CD4-positive, CD25-positive, alpha-beta regulatory T cell (primary cell): ENCODE measurements at places on chromosomes 5 and 9. TPM values are rescaled to one million over a fixed set of nuclear protein-coding genes. Genes with fewer than 3 reads are reported as not detected.

Gene CNTNAP3
- polyA plus RNA-seq = not detected

Gene FRRS1L
- polyA plus RNA-seq = not detected

Gene SLCO4C1
- polyA plus RNA-seq = not detected

Gene GRIN1
- not detected for polyA plus RNA-seq

Gene SLC46A2
- not detected for polyA plus RNA-seq

Gene SPATA31C1
- 0.19 TPM for polyA plus RNA-seq

Gene C7
- polyA plus RNA-seq = not detected

Gene ANKRD55
- polyA plus RNA-seq = 5.7 TPM

Gene PRDM9
- not detected for polyA plus RNA-seq

Gene NOXA1
- polyA plus RNA-seq = 3.3 TPM

Gene CPLANE1
- polyA plus RNA-seq = 0.75 TPM

Gene ZNF883
- 0.40 TPM for polyA plus RNA-seq

Gene IL3
- not detected for polyA plus RNA-seq

Gene SLC1A3
- polyA plus RNA-seq = not detected

Gene PCDHGC5
- not detected for polyA plus RNA-seq

Gene GPRIN1
- polyA plus RNA-seq = 0.87 TPM

Gene PCDHB5
- polyA plus RNA-seq = not detected

Gene PFN3
- polyA plus RNA-seq = not detected

Gene SLC34A1
- polyA plus RNA-seq = not detected

Gene FCN2
- polyA plus RNA-seq = not detected

Gene CDC20B
- polyA plus RNA-seq = not detected

Gene XRCC4
- 6.2 TPM for polyA plus RNA-seq

Gene TUSC1
- not detected for polyA plus RNA-seq

Gene SV2C
- 0.05 TPM for polyA plus RNA-seq

Gene PRR16
- not detected for polyA plus RNA-seq

Gene CD74
- 930 TPM for polyA plus RNA-seq

Gene EFNA5
- not detected for polyA plus RNA-seq

Gene FABP6
- not detected for polyA plus RNA-seq

Gene ALDOB
- not detected for polyA plus RNA-seq

Gene FAM221B
- not detected for polyA plus RNA-seq

Gene CCDC112
- 1.2 TPM for polyA plus RNA-seq

Gene ODF2
- 19.8 TPM for polyA plus RNA-seq

Gene ZFP37
- polyA plus RNA-seq = 3.2 TPM

Gene RASA1
- polyA plus RNA-seq = 8.0 TPM

Gene CA9
- polyA plus RNA-seq = not detected

Gene SHB
- not detected for polyA plus RNA-seq

Gene ANKRD31
- 0.65 TPM for polyA plus RNA-seq

Gene PROB1
- 0.51 TPM for polyA plus RNA-seq

Gene IL31RA
- not detected for polyA plus RNA-seq

Gene SHISAL2B
- polyA plus RNA-seq = not detected

Gene FBP2
- not detected for polyA plus RNA-seq

Gene SPATA31A3
- polyA plus RNA-seq = not detected

Gene GKAP1
- 5.1 TPM for polyA plus RNA-seq

Gene OR2K2
- polyA plus RNA-seq = not detected

Gene UGT3A2
- not detected for polyA plus RNA-seq

Gene INSL4
- polyA plus RNA-seq = not detected

Gene GHR
- polyA plus RNA-seq = not detected

Gene GALNT12
- 2.0 TPM for polyA plus RNA-seq

Gene SAXO1
- polyA plus RNA-seq = 0.03 TPM
